NCI-H1417 (cell line): ENCODE measurements at places on chromosomes 5 and 9.
A peak's percentile ranks its signal among the peaks of the same experiment; 100 is the strongest.

DNA sequence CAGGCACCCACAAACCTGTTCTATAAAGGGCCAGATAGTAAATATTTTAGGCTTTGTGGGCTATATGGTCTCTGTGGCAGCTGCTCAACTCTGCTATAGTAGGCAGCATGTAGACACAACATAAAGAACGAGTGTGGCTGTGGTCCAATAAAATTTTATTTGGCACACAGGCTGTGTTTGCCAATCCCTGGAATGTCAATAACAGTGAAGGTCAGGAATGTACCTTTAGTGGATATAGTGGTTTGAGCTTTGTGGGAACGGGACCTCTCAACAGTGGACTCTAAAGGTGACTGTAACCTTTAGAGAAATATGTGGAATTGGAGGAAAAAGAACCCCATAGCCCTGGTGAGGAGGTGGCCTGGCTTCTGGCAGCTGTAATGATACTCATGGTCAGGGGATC lies 145.2 kb downstream of the MAST4 start:
- DNase-seq: no peak

DNA sequence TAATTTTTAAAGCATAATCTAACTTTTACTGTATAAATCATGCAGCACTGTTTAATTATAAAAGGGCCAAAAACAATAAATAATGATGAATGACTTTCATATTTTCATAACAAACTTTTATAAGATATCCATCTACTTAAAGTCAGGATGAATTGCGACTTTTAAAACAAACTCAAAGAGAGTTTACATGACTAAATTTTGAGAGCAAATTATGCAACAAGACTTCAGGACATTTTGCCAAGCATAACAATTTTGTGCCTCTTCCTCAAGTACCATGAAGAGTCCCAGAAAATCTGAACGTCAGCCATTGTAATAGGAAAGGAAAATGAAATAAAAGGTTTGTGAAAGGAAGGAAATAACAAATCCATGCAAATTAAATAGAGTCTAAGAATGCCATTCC lies 24.4 kb downstream of the ERAP1 start:
- no peak for DNase-seq

DNA sequence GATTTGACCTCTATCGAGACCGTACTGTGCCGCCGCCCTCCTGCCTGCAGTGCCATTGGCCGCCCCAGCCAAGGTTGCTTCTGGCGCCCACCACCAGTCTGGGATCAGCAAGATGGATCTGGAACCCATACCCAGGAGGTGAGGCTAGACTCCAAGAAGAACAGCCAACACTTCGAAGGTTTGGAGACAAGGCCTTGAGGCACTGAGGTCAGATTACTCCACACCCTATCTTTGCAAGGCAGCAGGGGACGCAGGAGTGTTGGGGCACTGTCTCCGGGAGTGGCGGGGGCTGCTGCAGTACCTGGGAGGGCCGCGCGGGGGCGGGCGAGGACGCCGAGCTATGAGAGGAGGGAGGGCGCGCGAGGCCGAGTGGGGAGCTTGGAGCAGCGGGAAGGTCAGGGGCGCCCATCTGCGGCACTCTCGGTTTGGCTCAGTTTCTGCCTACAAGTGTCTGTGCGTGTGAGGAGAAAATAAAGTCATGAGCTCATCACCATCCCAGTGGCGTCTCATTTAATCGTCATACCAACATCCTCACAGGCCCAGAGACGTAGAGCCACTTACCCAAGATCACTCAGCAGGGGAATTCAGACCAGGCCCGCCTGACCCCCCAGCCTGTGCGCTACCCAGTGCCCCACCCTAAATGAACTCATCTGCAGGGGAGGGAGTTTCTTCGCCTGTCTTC lies 20.5 kb upstream of the PSD2 start:
- peak; percentile 28 for DNase-seq

- no peak for DNase-seq
Observed at GRCh38 chr9:8924562-8924961, 1125.0 kb upstream of the DMAC1 start.

DNA sequence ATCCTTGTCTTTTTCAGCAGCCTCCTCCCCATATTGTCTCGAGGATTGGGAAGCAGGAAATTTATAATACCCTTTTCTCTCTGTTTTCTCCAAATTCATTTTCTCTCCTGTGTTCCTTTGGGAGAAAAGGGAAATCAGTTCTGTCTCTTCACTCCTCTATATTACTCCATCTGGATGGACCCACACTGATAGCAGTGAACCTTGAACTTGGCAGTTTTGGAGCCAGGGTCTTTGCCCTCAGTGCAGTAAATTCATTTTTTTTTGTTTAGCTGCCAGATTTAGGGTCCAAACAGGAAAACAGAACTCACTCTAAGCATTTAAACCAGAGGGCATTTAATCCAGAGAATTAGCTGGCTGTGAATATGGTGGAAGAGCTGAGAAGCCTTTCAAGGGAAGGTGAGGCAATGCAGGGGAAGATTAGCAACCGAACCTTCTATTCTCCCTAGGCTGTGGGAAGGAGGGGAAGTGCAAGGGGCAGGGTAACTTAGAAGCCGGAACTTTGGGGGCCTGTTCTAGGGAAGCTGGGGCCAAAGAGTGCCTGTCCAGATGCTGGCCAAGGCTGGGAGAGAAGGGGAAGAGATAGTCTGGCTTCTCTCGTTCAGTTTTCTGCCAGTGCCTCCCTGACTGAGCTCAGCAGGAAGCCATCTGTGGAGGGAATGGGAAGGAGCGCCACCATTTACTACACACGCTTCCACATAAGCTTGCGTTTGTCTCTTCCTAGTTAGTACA lies 16.3 kb upstream of the NPR2 start:
- peak; percentile 5 for DNase-seq

DNA sequence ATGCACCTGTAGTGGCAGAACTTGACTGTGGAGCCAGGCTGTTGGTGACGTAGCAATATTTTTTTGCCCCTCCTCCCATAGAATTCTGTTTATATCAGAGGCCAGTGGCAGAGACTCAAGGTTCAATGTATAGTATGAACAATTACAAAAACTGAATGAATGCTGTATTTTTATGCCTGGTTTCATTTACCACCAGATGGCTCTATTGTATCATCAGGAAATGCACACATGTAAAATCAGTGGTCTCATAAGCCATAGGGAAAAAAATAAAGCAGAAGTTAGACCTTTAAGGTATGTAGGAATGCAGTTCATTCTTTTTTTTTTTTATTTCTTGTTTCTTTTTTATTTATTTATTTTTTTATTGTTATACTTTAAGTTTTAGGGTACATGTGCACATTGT lies 43.6 kb downstream of the CCDC192 start:
- DNase-seq: peak; percentile 4

DNA sequence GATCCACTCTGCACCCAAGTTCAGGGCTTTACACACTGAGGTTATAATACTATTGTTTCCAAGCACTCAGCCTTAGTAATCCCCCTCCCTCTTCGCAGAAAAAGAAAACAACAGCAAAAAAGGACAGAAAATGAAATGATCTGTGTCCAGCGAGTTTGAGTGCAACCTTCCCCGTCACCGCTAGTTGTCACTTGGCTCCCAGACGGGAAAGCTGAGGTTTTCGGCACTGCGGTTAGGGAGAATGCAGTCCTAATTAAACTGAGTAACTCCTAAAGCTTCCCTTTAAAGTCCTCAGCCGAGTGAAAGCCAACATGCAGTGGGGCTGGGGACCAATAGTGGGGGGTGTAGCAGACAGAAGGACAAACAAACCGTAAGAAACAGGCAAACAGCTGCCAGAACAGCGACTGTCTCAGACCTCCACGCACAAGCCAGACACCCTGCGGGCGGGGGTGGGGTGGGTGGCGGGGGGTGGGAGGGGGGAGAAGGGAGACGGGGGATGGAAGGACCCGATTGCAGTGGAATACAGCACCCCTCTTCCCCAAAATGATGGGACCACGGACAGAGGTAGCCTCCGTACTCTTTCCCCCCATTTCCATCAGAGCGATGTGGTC lies 680 bp downstream of the GLRA1 start:
- no peak for DNase-seq

- no peak for DNase-seq
Observed at GRCh38 chr9:131951905-131952304, 127.8 kb downstream of the MED27 start.

- DNase-seq: no peak
Observed at GRCh38 chr5:11620172-11620571, 284.1 kb downstream of the CTNND2 start.

DNA sequence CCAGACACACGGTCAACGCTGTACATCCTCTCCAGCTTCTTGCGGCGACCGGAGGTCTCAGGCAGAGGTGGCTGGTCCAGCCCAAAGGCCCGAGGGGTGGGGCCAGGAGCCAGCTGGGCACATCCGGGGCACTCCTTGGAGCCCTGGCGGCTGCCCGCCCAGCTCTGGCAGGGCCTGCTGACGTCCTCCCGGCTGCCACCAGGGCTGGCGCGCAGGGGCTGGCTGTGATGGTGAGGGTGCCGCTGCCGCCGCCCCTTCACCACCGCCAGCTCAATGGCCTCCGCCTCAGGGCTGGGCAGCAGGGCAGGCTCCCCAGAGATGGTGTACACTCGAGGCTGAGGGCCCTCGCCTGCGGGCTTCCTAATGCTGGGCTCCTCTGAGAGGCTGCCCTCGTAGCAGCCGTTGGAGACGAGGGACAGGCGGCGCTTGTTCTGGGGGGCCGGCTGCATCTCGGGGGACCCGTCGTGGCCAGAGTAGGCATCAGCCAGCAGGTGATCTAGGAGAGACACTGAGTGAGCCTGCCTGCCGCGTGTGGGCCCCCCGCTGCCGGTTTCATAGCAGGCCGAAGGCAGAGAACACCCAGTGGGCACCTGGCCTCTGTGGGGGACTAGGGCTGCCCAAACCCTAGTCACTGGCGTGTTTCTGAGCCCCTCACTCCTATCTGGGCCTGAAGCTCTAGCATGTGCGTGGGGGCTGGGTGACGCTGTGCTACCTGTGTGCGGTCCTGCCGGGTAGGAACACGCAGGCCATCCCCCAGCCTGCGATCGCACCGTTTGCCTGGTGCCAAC lies 1.5 kb downstream of the NSMF start:
- peak; percentile 75 for DNase-seq

GRCh38 chr9:95880021-95880690 lies 4.7 kb downstream of the ERCC6L2 start:
- no peak for DNase-seq

- no peak for DNase-seq
Observed at GRCh38 chr9:126330536-126330935, 3.9 kb downstream of the MVB12B start.

DNA sequence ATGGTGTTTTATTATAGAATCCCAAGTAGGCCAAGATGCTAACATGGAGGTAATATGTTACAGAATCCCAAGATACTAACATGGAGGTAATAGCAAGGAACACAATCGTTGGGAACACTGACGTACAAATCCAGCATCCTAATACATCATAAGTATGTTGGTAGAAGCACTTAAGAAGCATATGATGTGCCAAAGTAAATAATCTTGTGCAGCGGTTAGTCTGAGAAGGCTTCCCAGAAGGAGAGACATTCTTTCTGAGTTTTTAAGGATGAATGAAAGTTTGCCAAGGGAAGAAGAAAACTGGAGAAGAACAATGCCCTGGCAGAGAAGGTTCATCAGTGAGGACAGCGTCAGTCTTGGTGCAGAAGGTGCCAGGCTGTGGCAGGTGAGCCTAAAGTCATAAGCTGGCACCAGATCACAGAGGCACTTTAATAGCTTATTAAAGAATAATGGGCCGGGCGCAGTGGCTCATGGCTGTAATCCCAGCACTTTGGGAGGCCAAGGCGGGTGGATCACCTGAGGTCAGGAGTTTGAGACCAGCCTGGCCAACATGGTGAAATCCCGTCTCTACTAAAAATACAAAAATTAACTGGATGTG lies 294.5 kb upstream of the PIK3R1 start:
- no peak for DNase-seq

- no peak for DNase-seq
Observed at GRCh38 chr9:110208031-110208430, at the start of gene C9orf152. Gene C9orf152, minus strand, starts transcription at chr9:110208159. Its CDS starts 580 bp downstream, at chr9:110207579.

DNA sequence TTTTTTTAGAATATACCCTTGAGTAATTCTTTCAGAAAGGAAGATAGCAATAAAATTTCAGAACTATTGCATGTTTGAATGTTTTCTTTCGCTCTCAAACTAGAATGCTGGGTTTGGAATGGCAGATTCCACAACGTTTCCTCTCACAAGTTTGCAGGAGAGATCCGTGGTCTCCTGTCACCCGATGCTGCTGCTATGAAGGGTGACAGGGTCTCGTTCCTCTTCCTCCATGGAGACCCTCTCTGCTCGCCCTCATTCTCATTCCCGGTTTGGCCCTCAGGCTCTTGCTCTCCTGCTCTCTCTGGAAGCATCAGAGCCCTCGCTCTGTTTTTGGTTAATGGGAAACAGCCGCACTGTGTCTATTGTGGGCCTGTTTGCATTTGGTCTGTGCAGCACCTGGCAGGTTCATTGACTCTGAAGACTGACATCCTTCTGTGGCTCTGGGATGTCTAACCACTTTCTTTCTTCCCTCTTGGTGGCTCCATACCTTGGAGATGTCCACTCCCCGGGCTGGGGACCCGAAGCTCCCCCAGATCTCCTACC lies 12.6 kb upstream of the FAM163B start:
- DNase-seq: no peak

- DNase-seq: no peak
Observed at GRCh38 chr9:61669352-61669751, 479.5 kb downstream of the SPATA31A7 start.

- DNase-seq: no peak
Observed at GRCh38 chr5:37490931-37491330, 111.8 kb downstream of the WDR70 start.

DNA sequence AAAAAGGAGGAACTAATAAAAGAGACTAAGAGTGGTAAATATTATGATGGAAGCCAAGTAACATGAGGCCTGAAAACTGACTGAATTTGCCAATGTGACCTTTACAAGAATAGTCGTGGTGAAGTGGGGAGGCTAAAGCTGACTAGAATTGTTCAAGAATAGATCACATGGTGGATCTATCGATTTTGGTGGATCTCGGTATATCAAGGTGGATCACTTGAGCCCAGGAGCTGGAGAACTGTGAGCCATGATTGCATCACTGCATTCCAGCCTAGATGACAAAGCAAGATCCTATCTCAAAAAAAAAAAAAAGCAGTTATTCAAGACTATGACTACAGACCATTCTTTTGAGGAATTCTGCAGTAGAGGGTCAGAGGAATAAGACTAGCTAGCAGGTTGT lies 15.1 kb downstream of the ERMP1 start:
- DNase-seq: no peak

DNA sequence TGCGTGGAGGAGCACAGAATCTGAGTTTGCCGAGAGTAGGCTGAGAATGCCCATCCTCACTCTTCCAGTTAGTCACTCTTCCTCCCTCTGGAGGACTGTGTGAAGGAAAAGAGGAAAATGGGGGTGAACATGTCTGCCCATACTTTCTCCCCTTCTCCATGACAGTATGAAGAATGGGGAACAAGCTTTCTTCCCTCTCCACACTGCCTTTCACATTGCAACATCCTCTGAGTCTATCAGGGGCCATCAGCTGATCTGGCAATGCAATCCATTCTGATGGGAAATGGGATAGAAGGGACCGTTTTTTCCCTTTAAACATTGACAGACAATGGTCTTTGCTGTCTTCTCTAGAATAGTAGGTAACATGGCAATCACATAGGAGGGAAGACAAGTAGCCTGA lies 56.8 kb downstream of the UGCG start:
- DNase-seq: no peak

DNA sequence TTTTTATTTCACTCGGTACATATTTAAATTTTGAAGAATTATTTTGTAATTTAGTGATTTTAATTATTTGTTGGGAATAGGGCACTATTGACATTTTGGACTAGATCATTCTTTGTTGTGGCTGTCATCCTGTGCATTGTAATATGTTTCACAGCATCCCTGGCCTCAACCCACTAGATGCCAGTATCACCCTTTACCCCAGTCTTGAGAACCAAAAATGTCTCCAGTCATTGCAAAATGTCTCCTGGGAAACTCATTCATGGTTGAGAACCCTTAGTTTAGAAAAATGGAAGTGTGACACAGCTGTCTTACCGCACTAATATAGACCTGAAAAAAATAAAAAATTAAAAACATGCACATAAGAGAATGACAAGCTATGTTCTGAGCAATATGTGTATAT lies 88.4 kb upstream of the CCDC152 start:
- DNase-seq: no peak
